RPMI7951 (cell line): ENCODE measurements at places on chromosomes 6 and 20. TPM values are rescaled to one million over a fixed set of nuclear protein-coding genes. Genes with fewer than 3 reads are reported as not detected.
A peak's percentile ranks its signal among the peaks of the same experiment; 100 is the strongest.

- peak; percentile 19 for DNase-seq
These were observed 2.7 kb downstream of the BCAS1 start for GRCh38 chr20:54067606-54068174.

The HDGFL1 gene
- not detected in 2 replicates for total RNA-seq

DNA sequence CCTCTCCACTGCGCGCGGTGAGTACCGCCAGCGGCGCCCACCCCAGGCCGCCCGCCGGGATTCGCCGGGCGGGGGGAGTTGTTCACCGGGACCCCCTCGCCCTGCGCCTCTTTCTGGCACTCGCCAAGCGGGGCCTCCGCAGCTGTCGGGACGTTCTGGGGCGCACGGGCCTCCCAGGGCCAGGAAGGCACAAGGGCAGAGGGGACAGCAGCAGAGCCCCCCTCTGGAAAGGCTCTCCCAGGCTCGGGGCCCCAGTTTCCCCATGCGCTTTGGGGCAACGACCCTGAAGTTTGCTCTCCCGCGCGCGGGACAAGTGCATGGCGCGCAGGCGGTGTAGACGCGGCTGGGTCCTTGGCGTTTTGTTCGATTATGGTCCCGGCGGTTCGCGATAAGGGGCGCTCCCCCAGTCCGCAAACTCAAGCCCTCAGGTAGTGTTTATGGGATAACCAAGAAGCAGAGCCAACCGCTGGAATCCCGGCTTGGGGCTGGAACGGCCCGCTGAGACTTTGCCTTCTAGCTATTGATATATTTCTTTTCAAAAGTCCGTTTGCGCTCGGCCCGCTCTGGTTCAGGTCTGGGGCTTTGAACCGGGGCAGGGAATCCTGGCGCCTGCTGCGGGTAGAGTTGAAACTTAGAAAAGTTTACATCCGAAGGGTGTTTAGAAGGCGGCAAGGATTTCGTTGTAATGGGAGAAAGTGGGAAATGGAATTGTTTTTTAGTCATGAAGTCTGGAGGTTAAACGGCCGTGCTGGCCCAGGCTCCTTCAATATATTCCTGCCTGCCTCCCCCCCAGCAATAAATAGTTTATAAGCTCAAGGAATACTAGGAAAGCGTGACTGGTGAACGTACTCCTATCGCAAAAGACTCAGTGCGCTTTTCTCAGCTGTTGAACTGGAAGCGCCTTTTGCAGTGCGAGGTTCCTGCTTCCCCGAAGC, 595 bp downstream of the EYA2 start:
- DNase-seq: no peak

The SCUBE3 gene
- total RNA-seq: 0.10 and 0.24 TPM in 2 replicates

DNA sequence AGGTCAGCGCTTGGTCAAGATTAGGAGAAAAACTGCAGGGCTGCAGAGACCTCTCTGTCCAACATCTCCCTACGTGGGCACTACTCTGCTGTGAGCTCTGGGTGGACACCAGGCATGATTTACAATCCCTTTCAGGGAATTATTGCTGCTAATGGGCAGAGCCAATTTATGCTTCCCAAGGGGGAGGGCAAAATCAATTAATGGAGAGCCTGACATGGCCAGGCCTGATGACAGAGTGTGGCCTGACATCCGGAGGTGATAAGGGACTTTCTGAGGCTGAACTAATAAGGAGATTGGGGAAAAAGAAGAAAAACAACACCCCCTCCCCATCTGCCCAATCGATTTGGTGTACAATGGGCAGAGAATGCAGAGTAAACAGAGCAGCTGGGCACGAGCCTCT, 5.0 kb upstream of the KCNK16 start:
- DNase-seq: no peak

DNA sequence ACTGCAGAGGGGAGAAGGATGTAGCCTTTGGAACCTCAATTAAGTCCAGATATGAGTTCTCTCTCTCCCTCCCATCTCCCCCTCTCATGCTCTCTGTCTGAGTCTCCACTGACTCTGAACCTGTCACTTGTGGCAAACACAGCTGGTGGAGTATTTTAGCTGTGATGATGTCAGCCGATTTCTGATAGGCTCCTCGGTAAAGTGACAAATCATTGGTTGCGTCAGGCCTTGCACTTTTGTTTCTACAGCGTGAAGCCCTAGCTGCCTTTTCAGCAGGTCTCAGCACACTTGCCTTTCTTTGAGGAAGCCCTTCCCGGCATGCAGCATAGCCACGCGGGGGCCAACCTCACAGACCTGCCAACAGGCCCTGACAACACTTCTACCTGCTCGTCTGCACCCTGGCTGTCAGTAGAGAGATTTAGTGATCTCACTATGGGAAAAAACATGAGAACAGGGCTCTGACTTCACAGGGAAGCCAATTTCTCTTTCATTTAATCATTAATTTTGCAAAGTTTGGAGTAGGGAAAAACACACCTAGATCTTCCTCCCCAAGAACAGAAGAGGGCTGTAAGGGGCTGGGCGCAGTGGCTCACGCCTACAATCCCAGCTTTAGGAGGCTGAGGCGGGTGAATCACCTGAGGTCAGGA, 84.4 kb downstream of the GMPR start:
- DNase-seq: peak; percentile 90

The PRL gene
- not detected in 2 replicates for total RNA-seq

- DNase-seq: peak; percentile 98
These were observed at the start of gene CCDC167 for GRCh38 chr6:37499433-37500293. Gene CCDC167 (minus strand): TSS chr6:37499893. CDS start chr6:37499863, 30 bp downstream.
